ENCODE measurements at places on chromosomes 4 and X. TPM values are rescaled to one million over a fixed set of nuclear protein-coding genes. Genes with fewer than 3 reads are reported as not detected.

Gene RHOXF2B
- not detected for polyA plus RNA-seq

Gene NAT8L
- 0.30 TPM for polyA plus RNA-seq

Gene IBSP
- not detected for polyA plus RNA-seq

- peaks cover 14% of the 10 kb centered on the region for H3K4me1 ChIP-seq
- no peak overlapping the region for H3K4me3 ChIP-seq
- no peaks in the 10 kb centered on the region for H3K36me3 ChIP-seq
- no peak for DNase-seq
- H3K27me3 ChIP-seq, result no peaks in the 10 kb centered on the region
Observed at GRCh38 chr4:42646013-42646784, 10.7 kb downstream of the ATP8A1 start.

DNA sequence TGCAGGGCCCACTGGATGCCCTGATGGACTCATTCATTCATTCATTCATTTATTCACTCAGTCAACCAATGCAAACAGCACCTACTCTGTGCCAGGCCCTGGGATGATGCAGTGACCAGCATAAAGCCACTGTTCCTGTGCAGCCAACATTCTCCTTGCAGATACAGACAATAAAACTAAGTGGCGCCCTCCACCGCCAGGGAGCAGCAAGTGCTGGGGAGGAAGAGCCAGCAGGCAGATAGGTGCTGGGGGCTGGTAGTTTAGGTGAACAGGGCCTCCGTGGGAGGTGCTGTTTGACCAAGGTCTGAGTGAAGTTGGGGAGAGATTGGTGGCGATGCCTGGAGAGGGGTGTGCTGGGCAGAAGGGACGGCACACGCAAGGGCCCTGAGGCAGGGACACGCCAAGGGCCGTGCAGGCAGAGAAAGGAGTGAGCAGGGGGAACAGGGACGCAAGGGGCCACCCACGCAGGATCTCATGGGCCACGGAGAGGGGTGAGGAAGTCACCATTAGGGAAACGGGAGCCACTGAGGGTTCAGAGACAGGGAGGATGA, 65.5 kb downstream of the WFS1 start:
- no peak overlapping the region for H3K27ac ChIP-seq
- DNase-seq, result no peak
- no peaks in the 10 kb centered on the region for H3K4me1 ChIP-seq
- no peak overlapping the region for H3K4me3 ChIP-seq
- no peaks in the 10 kb centered on the region for H3K36me3 ChIP-seq

- no peak overlapping the region for H3K4me3 ChIP-seq
- H3K27me3 ChIP-seq, result no peaks in the 10 kb centered on the region
- DNase-seq, result no peak
- H3K27ac ChIP-seq, result no peak overlapping the region
- peaks cover 13% of the 10 kb centered on the region for H3K36me3 ChIP-seq
Observed at GRCh38 chr4:148061141-148061481, 329.2 kb downstream of the ARHGAP10 start.

DNA sequence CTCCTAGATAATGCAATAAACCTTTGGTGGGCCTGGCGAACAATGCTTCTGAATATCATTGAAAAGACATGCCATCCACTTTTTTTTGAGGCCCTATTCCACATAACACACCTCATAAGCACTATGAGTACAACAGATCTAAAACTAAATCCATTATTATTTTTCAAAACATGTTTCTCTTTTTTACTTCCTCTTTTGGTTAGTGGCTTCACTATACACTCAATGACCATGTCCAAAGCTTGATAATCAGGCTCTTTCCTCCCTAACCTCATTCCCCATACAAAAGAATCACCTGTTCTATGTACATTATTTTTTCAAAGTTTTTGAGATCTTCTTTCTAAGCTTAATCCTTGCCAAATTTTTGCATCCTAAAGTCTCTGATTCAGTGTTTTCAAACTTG, 20.4 kb upstream of the NPY2R start:
- no peaks in the 10 kb centered on the region for H3K36me3 ChIP-seq
- H3K4me3 ChIP-seq, result no peak overlapping the region
- no peaks in the 10 kb centered on the region for H3K4me1 ChIP-seq
- no peaks in the 10 kb centered on the region for H3K27me3 ChIP-seq

GRCh38 chrX:110228453-110228852, 89.4 kb downstream of the AMMECR1 start:
- DNase-seq, result no peak
- no peaks in the 10 kb centered on the region for H3K27me3 ChIP-seq
- no peak overlapping the region for H3K4me3 ChIP-seq
- H3K36me3 ChIP-seq, result no peaks in the 10 kb centered on the region
- no peaks in the 10 kb centered on the region for H3K4me1 ChIP-seq
- H3K27ac ChIP-seq, result no peak overlapping the region

Gene ARHGAP36
- polyA plus RNA-seq, result not detected

- no peak overlapping the region for H3K27ac ChIP-seq
- H3K36me3 ChIP-seq, result no peaks in the 10 kb centered on the region
- no peak overlapping the region for H3K4me3 ChIP-seq
Observed at GRCh38 chr4:140742838-140743193, 13.4 kb downstream of the TBC1D9 start.

Gene HAND2
- polyA plus RNA-seq, result 105 TPM

DNA sequence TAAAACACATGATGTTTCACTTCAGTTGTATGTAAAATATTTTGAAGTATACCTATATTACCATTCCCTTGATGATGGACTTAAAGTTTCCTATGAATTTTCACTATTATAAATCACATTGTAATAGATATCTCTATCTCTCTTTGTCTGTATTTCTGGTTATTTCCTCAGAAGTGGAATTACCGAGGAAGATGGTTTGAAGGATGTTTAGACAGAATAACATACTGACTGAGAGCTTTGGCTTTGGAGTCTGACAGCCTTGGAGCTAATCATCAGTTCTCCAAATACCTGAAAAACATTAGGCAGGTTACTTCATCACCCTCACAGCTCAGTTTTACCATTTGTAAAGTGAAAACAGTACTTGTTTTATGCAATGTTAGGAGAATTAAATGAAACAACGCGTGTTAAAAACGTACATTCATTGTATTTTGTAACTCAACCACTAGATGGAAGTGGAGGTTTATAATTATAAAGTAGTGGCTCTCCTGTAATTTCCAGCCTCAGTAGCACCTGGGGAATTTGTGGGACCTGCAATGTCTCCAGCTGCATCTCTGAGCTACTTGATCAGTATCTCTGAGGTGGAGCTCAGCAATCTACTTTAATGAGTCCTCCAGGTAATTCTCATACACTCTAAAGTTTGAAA, 14.3 kb downstream of the JCHAIN start:
- H3K27me3 ChIP-seq, result peaks cover 5% of the 10 kb centered on the region
- H3K4me3 ChIP-seq, result no peak overlapping the region
- no peak for DNase-seq
- no peaks in the 10 kb centered on the region for H3K4me1 ChIP-seq

GRCh38 chr4:143380629-143381028, 44.0 kb downstream of the GAB1 start:
- peak overlapping the region; percentile 87 for H3K27ac ChIP-seq
- DNase-seq, result no peak
- no peak overlapping the region for H3K4me3 ChIP-seq
- H3K4me1 ChIP-seq, result peaks cover 99% of the 10 kb centered on the region
- H3K27me3 ChIP-seq, result no peaks in the 10 kb centered on the region

DNA sequence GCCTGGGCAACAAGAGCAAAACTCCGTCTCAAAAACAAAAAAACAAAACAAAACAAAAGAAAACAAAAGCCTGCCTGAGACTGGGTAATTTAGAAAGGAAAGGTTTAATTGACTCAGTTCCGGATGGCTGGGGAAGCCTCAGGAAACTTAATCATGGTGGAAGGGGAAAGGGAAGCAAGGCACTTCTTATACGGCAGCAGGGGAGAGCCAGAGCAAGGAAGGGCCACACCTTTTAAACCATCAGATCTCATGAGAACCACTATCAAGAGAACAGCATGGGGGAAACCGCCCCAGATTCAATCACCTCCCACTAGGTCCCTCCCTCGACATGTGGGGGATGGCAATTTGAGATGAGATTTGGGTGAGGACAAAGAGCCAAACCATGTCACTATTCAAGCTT, 122.2 kb downstream of the UBE2K start:
- no peaks in the 10 kb centered on the region for H3K27me3 ChIP-seq
- no peaks in the 10 kb centered on the region for H3K4me1 ChIP-seq
- H3K27ac ChIP-seq, result no peak overlapping the region

DNA sequence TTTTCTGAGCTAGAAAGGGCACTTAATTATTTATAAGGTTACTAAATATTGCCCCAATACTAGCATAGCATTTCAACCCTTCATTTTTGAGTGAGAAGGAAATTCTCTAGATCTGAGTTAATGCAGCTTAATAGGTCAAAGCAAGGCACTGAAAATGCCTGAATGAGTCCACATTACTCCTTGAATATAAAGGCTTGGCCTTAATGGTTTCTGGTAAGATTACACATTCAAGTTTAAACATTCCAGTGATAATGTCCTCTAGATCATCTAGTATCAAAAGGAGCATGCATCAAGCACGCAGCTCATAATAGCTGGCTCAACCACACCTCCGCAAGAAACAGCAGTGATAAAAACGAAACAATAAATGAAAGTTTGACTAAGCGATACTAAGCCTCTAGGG, 87.5 kb downstream of the SPANXN3 start:
- H3K27me3 ChIP-seq, result no peaks in the 10 kb centered on the region
- no peak for DNase-seq
- no peaks in the 10 kb centered on the region for H3K36me3 ChIP-seq
- no peak overlapping the region for H3K4me3 ChIP-seq
- no peak overlapping the region for H3K27ac ChIP-seq

Gene FGF13
- 1.4 TPM for polyA plus RNA-seq

GRCh38 chrX:12891171-12891570, 15.2 kb upstream of the TLR8 start:
- no peak overlapping the region for H3K4me3 ChIP-seq
- no peak for DNase-seq
- no peaks in the 10 kb centered on the region for H3K4me1 ChIP-seq
- no peaks in the 10 kb centered on the region for H3K27me3 ChIP-seq
- H3K27ac ChIP-seq, result no peak overlapping the region
- H3K36me3 ChIP-seq, result no peaks in the 10 kb centered on the region

GRCh38 chr4:26873391-26874026, 12.9 kb downstream of the STIM2 start:
- H3K4me1 ChIP-seq, result no peaks in the 10 kb centered on the region
- no peak for DNase-seq
- H3K27me3 ChIP-seq, result no peaks in the 10 kb centered on the region
- no peak overlapping the region for H3K27ac ChIP-seq
- H3K4me3 ChIP-seq, result no peak overlapping the region

Gene GPRASP2
- polyA plus RNA-seq, result 4.3 TPM

Gene RBM3
- 56.5 TPM for polyA plus RNA-seq

Gene DDIT4L
- polyA plus RNA-seq, result 0.34 TPM

GRCh38 chr4:45453258-45453853, 670.5 kb downstream of the GABRG1 start:
- H3K27ac ChIP-seq, result no peak overlapping the region
- no peaks in the 10 kb centered on the region for H3K27me3 ChIP-seq
- no peak for DNase-seq
- H3K4me1 ChIP-seq, result no peaks in the 10 kb centered on the region
- no peak overlapping the region for H3K4me3 ChIP-seq
- no peaks in the 10 kb centered on the region for H3K36me3 ChIP-seq

Gene INPP4B
- polyA plus RNA-seq, result 15.3 TPM

DNA sequence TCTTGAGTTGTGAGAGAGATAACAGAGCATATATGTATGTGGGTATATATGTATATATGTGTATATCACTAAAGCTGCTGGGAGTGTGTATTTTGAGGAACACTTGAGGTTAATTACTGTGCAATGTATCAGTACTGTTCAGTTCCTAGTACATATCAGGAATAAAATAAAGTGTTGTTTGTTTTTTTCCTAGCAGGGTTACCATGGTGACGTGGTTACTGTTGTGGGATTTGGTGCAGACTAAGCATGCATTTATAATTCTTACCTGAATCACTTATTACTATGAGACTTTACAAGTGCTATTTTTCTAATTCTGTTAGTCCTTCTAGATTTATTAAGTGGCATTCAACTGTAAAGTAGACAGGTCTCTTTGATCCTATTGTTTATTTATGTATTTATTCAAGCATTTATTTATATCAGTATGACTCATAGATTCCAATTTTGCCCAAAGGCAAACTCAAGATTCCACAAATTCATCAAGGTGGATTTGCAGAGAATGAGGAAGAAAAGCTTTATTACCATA, 26.9 kb upstream of the BEX4 start:
- no peaks in the 10 kb centered on the region for H3K36me3 ChIP-seq
- H3K27ac ChIP-seq, result no peak overlapping the region
- no peaks in the 10 kb centered on the region for H3K4me1 ChIP-seq
- no peaks in the 10 kb centered on the region for H3K27me3 ChIP-seq
- no peak for DNase-seq
- H3K4me3 ChIP-seq, result no peak overlapping the region

Gene PDE6B
- polyA plus RNA-seq, result 0.61 TPM

Gene NLGN3
- 0.19 TPM for polyA plus RNA-seq

GRCh38 chr4:102623622-102624021, 122.5 kb downstream of the NFKB1 start:
- no peaks in the 10 kb centered on the region for H3K27me3 ChIP-seq
- no peak overlapping the region for H3K4me3 ChIP-seq
- DNase-seq, result no peak

Gene TLR10
- polyA plus RNA-seq, result not detected

Gene ADGRL3
- 0.84 TPM for polyA plus RNA-seq

GRCh38 chr4:185513489-185514181, 21.7 kb downstream of the PDLIM3 start:
- peak; percentile 68 for DNase-seq
- H3K4me1 ChIP-seq, result no peaks in the 10 kb centered on the region
- H3K4me3 ChIP-seq, result no peak overlapping the region
- no peaks in the 10 kb centered on the region for H3K27me3 ChIP-seq
- H3K36me3 ChIP-seq, result peaks cover 69% of the 10 kb centered on the region
- peak overlapping the region; percentile 58 for H3K27ac ChIP-seq

Gene SPANXB1
- polyA plus RNA-seq, result not detected

- no peaks in the 10 kb centered on the region for H3K36me3 ChIP-seq
- no peak overlapping the region for H3K27ac ChIP-seq
- DNase-seq, result no peak
- no peak overlapping the region for H3K4me3 ChIP-seq
Observed at GRCh38 chrX:9335251-9335650, 129.6 kb upstream of the TBL1X start.

- no peaks in the 10 kb centered on the region for H3K4me1 ChIP-seq
- no peaks in the 10 kb centered on the region for H3K27me3 ChIP-seq
- no peaks in the 10 kb centered on the region for H3K36me3 ChIP-seq
- no peak for DNase-seq
Observed at GRCh38 chr4:73538162-73538561, 56.6 kb downstream of the AFM start.

GRCh38 chrX:16067886-16068515, 55.4 kb upstream of the GRPR start:
- H3K4me1 ChIP-seq, result no peaks in the 10 kb centered on the region
- H3K27me3 ChIP-seq, result no peaks in the 10 kb centered on the region
- H3K36me3 ChIP-seq, result no peaks in the 10 kb centered on the region
- no peak overlapping the region for H3K27ac ChIP-seq
- no peak overlapping the region for H3K4me3 ChIP-seq

Gene GRID2
- polyA plus RNA-seq, result not detected

- DNase-seq, result no peak
- no peak overlapping the region for H3K4me3 ChIP-seq
- no peaks in the 10 kb centered on the region for H3K36me3 ChIP-seq
- H3K27ac ChIP-seq, result no peak overlapping the region
- H3K27me3 ChIP-seq, result no peaks in the 10 kb centered on the region
Observed at GRCh38 chrX:94121799-94122198, 447.8 kb downstream of the FAM133A start.

Measured in heart left ventricle (tissue), 16 donors.